Stimulated activated CD8-positive, alpha-beta memory T cell treated with anti-CD3 and anti-CD28 coated beads, Interleukin-2, amount 100 ng/mL, for 1 hour (primary cell): ENCODE measurements at places on chromosomes 13 and 19.

DNA sequence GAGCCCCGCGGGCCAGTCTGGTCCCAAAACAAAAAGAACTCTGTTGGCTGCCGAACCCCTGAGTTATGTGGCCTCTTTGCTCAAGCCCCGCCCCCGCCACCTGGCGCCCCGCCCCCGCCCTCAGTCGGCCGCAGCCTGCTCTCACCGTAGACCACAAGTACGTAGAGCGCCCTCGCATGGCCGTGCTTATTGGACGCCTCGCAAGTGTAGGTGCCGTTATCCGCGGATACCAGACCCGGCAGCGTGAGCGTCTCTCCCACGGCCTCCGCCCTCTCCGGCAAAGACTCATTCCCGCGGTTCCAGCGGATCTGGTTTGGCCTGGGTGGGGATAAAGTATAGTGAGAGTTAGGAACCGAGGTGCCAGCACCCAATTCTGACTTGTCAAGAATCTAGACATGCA is 5.5 kb upstream of the ZNF428 start:
- peak; percentile 68 for DNase-seq

DNA sequence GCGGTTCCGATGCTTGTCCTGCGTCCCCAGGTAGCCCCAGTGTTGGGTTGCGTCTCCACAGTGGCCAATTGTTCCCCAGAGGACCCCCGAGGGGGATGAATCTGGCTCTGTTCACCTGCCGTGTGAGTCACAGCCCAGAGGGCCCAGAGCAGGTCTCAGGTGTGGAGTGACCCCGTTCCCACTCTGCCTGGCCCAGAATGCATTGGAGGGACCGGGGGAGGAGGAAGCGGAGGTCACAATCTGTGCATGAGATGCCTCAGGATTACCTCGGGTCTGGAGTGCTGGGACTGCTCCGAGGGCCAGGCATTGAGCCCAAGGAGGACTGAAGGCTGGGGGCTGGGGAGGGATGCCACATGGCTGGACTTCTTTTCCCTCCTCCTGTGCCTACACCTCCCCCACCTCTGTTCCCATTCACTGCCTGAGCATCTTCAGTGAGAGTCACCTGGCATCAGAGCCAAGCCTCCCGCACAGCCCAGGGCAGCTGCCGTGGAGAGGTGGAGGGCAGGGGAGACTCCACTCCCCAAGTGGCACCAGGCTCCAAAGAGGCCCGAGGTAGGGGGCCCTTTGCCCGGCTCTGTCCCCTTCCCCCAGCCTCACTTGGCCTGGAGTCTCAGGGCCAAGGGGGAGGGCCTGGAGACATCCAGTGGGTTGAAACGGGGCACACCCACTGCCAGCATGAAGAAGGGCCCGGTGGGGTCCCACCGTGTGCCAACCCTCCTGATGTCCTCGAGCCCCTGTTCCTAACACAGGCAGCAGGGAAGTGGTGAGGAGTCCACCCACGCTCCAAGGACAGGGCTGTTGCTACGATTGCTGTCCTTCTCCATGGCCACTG is 81.1 kb downstream of the CHST8 start:
- DNase-seq, result no peak

DNA sequence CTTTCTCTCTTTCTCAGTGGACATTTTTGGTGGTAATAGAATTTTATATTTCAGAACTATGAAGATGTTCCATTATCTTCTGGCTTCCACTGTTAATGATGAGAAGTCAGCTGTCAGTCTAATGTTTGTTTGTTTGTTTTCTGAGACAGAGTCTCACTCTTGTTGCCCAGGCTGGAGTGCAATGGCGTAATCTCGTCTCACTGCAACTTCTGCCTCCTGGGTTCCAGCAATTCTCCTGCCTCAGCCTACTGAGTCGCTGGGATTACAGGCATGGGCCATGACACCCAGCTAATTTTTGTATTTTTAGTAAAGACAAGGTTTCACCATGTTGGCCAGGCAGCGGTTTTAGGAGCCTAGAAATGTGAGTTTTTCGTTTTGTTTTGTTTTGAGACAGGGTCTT is 4.7 kb downstream of the ZNF317 start:
- DNase-seq, result no peak

GRCh38 chr13:100976993-100977392 is 302.4 kb upstream of the TMTC4 start:
- no peak for DNase-seq

DNA sequence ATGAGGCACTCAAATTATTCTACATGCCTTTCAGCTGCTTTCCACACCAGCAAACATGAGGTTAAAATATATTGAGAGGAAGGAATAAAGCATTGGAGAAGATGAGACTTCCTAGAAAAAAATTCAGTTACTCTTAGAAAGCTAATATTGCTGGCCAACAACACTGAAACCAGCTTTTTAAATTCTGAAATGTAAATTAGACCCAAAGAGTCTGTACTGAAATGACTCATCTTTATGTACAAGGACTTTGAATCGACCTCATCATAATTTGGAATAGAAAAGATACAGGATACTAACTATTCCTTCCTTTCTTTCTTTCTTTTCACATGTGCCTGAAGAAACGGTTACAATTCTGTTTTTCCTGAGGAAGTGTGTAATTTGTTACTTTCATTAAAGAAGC is 6.5 kb upstream of the HSPH1 start:
- no peak for DNase-seq

GRCh38 chr19:4403005-4403761 is 743 bp downstream of the CHAF1A start:
- DNase-seq, result no peak

DNA sequence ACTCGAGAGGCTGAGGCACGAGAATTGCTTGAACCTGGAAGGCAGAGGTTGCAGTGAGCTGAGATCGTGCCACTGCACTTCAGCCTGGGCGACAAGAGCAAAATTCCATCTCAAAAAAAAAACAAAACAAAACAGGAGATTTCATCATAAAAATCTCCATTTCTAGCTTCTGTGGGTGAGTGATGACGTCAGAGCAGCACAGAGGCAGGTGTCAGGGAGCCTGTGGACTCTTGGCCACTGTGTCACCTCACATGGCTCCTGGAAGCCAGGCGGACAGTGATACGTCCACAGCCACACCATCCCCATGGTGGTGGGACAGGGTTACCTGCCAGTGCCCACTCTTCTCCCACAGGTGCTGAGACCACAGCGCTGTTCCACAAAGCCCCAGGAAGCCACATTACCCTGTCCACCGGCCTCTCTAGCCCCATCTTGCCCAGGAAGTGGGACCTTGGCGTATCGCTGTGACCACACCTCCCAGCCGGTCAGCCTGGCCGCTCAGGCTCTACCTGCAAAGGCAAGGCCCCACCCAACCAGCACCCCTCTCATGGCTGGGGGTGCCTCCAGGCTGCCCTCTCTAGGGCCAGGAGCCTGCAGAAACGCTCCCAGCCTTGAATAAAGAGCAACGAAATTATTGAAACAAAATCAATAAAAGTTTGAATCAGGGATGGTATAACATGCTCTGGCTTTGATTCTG is 2.5 kb upstream of the FXYD3 start:
- DNase-seq, result no peak

GRCh38 chr13:24684600-24684998 is 4.4 kb downstream of the ATP12A start:
- no peak for DNase-seq

- DNase-seq, result no peak
Observed at GRCh38 chr19:2275588-2276428, 6.2 kb downstream of the PEAK3 start.

GRCh38 chr13:114152831-114153371 is 20.5 kb upstream of the RASA3 start:
- no peak for DNase-seq

GRCh38 chr13:41244556-41244955 is 18.8 kb downstream of the MTRF1 start:
- no peak for DNase-seq

GRCh38 chr13:29100758-29101157 is 280.6 kb downstream of the MTUS2 start:
- DNase-seq, result no peak

- no peak for DNase-seq
Observed at GRCh38 chr13:87788363-87788762, 117.2 kb downstream of the SLITRK5 start.

DNA sequence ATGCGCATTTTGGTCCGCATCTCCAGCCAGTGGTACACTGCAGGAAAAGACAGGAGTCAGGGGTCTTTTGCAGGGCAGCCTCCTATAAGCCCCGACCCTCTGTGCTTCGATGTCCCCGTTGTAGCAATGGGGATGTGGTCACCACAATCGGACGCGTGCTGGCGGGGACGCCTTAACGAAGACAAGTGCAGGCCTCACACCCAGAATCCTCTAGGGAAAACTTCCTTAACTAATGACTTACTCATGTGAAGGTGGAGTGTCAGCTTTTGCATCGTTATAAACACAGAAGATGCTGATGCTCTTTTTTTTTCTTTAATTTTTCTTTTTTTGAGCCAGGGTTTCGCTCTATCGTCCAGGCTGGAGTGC is 22.1 kb downstream of the VASP start:
- no peak for DNase-seq

DNA sequence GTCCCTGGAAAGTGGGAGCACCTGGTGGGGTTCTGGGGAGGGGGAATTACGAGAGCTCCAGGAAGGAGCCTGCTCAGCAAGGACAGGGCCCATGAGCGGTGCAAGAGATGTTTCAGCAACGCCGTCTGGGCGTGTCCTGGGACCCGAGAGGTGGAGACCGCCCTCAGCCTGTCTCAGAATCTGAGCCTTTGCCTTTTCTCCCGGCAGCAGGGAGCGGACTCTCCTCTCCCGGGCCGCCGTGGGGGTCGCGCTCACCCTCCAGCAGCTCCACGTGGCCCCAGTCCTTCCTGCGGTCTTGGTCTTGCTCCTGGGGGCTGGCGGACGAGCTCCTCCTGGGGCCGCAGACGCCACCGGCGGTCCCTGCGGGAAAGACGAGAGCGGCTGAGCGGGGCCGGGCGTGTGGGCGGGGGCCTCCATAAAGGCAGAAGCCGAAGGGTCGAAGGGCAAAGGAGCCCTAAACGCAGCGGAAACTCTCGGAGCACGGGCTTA is 714 bp downstream of the POLRMT start:
- DNase-seq, result no peak

DNA sequence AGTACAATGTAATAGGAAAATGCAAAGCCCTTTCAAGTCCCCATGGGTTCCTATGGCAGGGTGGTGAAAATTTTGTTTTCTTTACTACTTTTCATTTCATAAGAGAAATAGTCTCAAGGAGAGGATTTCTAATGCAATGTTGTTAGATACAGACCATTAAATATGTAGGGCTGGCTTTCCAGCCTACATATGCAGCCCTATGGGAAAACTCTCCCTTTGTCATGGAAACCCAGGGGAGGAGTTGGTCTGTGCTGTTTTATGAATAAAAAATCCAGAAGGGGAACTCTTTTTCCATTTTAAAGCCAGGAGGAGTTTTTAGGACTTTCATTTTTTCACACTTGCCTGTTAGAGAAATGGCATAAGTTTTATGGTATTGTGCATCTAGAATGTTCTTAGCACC is 119.6 kb downstream of the DCT start:
- DNase-seq, result no peak

DNA sequence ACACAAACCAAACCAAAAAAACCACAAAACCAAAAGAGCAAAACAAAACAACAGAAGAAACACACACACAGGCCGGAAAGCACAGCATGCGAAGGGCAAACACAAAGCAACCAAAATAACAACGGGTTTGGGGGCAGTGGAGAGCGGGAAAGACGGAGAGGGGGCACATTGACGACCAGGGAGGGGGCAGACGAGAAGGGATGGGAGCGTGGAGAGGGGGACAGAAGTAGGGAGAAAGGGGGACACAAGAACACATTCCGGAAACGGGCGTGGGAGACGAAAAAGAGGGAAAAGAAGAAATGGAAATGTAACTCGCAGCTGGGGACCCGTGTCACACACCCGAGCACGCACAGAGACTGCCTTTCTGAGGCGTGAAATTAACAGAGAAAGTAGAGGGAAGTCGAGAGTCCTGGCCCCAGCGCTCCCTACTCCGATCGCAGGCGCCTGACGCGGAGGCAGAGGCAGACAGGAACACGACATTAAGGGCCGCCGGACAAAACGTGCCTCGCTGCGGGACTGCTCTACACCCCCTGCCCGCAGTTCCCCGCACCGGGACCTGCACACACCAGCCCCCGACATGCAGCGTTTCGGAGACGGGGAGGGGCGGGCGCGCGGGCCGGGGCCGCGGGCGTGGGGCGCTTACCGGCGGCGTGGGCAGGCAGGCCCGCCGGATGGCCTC is 652 bp downstream of the POU4F1 start:
- no peak for DNase-seq

DNA sequence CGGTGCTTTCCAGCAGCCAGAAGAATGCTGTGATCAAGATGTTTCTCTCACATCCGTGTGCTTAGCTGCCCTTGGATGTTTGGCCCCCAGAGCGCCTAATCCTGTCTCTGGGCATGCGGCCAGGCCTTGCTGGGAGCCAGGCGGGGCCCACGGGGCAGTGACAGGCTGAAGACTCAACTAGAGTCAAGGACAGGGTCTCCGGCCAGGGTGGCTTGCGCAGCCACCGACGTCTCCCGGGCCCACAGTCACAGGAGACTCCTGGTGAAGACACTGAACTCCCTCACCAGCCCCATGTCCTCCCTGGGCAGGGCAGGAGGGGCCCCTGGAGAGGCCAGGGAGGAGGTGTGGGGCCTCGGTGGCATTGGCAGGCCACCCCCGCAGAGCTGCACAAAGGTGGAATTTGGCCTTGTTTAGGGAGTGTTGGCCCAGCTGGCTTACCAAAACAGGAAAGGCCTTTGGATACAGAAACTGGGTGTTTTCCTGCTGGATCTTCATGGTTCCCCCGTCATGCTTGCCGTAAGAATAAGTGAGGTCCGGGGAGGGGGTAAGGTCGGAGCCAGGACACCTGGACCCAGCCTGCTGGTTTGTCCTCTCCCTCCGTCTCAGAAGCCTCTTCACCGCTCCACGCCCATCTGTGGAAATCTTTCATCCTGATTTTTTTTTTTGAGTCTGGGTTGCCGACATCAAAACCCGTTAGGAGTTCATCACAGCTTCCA is 10.0 kb upstream of the NDUFS7 start:
- no peak for DNase-seq

- no peak for DNase-seq
Observed at GRCh38 chr13:27321468-27322431, 51.1 kb downstream of the RASL11A start.

- DNase-seq, result no peak
Observed at GRCh38 chr13:35791184-35791851, 314.8 kb upstream of the MAB21L1 start.

- DNase-seq, result no peak
Observed at GRCh38 chr13:79003989-79004898, 345.3 kb upstream of the OBI1 start.
